ENCODE measurements at places on chromosomes 3 and 15.

- no peak for DNase-seq
Measured at GRCh38 chr15:78175330-78175729, 26.2 kb downstream of the IDH3A start.

- peak; percentile 17 for DNase-seq
Measured at GRCh38 chr3:47985381-47985780, 30.8 kb downstream of the MAP4 start.

- no peak for DNase-seq
Measured at GRCh38 chr15:59461521-59461920, 23.5 kb downstream of the FAM81A start.

GRCh38 chr3:100117093-100117492 lies 2.8 kb upstream of the FILIP1L start:
- DNase-seq: no peak

DNA sequence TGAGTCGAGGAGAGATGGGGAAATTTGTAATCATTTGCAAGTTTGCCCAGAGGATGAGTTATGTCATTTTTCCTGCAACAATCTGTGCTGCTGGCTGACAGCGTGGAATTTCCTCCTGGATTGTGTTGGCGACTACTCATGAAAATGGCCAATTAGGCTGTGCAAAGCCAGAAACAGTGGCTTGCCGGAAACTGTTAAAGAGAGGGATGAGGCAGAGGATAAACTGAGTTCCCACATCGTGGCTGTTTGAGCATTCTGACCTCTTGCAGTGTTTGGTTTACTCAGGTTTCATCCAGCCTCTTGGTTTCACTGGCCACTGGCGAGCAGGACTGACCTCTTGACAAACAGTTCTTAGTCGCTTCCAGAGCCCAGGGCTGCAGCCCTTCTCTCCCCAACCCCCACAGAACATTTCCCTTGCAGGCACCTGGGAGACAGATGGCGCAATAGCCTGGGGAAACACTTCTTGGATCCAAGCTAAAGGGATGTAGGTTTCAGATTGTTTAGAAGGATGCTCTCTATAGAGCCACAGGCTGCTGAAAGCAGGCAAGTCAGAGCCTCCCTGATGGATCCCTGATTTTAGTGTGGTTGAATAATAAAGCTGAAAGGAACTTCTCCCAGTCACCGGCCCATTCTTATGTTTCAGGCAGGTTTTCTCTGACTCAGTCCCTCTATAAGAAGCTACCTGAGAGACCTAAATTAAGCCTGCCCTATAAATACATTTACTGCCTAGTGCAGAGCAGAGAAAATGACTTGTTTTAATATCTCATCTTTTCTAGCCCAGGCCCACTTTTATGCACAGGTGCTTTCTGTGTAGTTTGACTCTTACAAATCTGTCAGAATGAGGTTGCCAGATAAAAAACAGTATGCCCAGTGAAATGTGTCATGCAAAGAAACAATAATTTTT lies 92.8 kb upstream of the UBE2E1 start:
- DNase-seq: peak; percentile 78

DNA sequence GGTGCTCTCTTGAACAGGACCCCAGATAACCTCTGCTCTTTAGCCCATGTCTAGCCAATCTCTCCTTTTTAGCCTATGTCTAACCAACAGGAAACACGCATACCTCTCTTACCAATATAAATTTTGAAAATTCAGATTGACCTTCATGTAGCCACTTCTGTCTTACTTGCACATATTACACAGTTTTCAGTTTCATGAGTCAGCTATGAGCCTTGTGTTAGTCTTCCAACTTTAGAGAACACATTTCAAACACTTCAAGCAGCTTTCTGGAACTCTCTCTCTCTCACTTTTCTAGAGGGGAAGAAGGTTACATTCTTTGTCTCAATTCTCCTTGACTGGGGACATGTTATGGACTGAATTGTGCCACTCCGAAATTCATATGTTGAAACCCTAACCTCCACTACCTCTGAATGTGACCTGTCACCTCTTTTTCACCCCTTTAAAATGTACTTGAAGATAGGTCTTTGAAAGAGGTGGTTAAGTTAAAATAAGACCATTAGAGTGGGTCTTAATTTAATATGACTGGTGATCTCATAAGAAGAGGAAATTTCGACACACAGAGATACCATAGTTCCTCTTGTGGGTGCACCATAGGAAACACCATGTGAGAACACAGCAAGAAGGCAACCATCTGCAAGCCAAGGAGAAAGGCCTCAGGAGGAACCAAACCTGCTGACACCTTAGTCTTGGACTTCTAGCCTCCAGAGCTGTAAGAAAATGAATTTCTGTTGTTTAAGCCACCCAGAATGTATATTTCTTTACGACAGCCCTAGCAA lies 480.3 kb upstream of the ALCAM start:
- DNase-seq: peak; percentile 22

- no peak for DNase-seq
Measured at GRCh38 chr3:29890801-29891200, 609.9 kb downstream of the RBMS3 start.

DNA sequence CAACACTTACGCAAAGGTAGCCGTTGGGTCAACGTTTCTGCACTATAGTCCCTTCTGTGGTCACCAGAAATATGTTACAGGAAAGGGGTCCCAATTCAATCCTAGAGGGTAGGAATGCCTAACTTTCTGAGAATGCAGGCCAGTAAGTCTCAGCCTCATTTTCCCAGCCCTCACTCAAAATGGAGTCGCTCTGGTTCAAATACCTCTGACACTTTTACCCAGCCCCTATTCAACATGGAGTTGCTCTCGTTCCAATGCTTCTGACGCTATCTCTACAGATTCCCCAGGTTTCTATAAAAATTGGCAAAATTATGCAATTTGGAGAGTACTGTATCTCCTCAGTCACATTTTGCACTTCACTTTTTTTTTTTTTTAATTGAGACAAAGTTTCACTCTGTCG lies 39.7 kb downstream of the ZNF445 start:
- DNase-seq: no peak

DNA sequence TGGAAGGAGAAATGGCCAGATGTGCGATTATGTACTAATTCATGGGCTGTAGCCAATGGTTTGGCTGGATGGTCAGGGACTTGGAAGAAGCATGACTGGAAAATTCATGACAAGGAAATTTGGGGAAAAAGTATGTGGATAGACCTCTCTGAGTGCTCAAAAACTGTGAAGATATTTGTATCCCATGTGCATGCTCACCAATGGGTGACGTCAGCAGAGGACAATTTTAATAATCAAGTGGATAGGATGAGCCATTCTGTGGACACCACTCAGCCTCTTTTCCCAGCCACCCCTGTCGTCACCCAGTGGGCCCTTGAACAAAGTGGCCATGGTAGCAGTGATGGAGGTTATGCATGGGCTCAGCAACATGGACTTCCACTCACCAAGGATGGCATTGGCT lies 490.9 kb upstream of the CBLB start:
- DNase-seq: no peak

DNA sequence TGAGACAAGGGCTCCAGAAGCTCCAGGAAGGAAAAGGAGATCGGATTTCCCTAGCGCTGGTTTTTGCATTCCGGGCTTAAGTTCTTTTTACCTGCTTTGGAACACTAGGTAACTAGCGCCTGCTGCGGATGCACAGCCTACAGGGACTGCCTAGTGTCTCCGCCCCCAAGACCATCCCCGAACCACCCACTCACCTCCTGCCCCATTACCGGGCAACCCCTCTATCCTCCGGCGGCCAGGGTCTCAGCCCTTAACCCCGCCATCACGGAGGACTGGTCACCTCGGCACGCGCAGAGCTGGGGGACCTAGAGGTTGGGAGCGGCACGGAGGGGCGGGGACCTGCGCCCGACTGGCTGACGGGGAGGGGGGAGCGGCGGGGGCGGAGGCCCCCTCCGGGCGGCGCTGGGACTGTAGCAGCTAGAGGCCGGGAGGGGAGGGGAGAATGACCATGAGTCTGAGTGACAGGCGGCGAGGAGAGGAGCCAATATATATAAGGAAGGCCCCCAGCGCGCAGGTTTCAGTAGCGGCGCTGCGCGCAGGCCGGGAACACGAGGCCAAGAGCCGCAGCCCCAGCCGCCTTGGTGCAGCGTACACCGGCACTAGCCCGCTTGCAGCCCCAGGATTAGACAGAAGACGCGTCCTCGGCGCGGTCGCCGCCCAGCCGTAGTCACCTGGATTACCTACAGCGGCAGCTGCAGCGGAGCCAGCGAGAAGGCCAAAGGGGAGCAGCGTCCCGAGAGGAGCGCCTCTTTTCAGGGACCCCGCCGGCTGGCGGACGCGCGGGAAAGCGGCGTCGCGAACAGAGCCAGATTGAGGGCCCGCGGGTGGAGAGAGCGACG lies at the start of gene DLL4:
Gene DLL4, plus strand, starts transcription at position 520 of the 839 bp plus-strand sequence. CDS start 329 bp downstream, outside the sequence.
- no peak for DNase-seq

DNA sequence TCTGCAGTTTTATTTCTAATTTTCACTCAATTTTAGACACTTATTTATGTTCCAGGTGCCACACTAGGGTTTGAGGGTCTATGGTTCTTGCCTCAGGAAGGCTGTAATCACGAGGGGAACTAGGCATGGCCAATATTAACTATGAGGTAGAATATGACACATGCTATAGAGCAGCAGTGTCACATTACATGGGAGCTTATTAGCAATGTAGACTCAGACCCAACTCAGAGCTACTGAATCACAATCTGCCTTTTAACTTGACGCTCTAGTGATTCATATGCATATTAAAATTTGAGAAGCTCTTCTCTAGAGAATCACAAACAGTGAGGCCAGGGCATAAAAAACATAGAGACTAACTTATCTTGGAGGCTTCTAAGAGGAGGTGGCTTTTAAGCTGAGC lies 32.8 kb upstream of the MRPL3 start:
- peak; percentile 46 for DNase-seq

DNA sequence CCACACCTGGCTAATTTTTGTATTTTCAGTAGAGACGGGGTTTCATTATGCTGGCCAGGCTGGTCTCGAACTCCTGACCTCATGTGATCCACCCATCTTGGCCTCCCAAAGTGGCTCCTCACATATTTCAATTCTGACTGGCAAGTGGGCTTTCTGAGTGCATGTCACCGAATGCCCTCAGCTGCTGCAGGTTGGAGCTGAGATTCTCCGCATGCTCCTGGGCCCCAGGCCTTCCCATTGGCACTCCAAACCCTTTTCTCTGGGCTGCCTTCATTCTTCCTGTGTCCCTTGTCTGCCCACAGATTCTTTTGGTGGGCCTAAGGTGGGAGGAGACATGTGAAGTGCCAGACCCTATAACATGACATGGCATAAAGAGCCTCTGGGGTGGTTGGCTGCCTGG lies 67.3 kb downstream of the SYNM start:
- DNase-seq: no peak

DNA sequence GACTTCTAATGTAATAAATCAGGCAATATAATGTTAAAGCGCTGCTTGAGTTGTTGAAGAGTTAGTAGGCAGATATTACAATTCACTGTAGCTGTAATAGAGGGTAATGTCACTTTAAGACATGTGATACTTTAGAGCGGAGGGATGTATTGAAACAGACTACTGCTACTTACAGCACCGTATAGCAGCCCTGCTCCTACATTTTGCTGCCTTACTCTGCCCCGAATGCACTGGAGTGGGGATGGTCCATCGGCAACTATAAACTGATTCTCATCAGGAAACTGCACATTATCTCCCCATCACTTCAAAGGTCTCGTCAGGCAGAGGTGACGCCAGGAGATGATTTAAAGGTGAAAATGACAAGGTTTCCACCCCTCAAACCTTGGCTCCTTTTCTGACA lies 349.7 kb upstream of the SUCLG2 start:
- no peak for DNase-seq

DNA sequence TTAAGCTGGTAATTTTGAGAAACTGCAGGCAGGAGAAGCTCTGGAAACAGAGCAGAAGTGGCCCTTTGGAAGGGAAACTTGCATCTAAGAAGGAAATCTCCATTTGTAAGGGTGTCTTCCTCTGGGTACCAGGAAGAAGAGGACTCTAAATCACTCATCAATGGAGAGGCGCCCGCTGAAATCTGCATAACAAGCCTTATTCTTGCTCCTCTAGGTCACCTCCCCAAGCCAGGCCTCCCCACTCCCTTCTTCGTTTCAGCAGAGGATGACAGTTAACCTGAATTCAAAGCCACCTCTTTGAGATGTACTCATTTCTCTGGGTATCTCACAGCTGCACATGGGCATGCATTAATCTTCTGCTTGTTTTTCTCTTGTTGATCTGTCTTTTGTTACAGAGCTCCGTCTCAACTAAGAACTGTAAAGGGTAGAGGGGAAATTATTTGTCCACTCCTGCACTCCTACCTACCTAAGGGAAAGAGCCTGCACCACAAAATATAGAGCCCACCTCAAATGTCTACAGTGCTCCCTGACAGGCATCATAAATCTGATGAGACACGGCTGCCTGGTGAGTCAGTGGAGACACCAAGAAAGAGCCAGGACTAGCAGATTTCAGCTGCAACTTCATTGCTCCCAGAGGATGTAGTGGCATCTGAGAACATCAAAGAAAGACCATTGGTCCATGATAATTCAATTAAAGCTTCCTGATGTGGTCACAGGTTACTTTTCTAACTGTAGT lies 51.5 kb downstream of the GABRB3 start:
- DNase-seq: no peak

DNA sequence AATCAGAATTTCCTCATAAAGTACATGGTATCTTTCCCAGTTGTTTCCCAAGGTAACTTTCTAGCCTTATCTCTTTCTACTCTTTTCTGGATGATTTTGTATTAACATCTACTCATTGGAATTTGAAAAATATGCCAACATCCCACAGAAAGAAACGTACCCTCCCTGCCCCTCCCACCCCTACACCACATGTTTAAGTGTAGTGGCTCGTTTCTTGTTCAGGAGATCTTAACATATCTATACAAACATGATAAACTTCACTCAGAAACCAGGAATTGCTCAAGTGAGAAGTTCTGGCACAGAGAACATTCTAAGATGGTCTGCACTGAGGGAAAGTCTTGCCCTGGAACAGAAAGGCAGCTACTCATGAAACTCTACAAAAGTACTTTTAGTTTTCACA lies 404.7 kb downstream of the SOX2 start:
- no peak for DNase-seq

- peak; percentile 38 for DNase-seq
Measured at GRCh38 chr3:65268426-65268825, 580.6 kb upstream of the ADAMTS9 start.

DNA sequence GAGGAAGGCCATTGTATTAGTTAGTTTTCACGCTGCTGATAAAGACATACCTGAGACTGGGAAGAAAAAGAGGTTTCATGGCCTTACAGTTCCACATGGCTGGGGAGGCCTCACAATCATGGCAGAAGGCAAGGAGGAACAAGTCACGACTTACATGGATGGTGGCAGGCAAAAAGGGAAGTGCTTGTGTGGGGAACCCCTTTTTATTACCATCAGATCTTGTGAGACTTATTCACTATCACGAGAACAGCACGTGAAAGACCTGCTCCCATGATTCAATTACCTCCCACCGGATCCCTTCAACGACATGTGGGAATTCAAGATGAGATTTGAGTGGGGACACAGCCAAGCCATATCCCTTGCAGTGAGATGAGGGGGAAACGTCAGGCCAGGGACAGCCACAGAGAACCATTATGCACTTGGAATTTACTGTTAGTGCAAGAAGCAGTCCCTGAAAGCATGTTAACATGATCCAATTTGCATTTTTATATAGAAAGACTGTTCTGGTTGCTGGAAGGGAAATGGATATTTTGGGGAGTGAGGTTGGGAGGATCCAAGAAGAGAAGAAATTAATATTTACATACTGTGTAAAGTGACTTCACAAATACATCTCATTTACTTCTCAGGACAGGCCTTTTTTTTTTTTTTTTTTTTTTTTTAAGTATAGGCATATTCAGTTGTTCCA lies 87.1 kb downstream of the ARNT2 start:
- DNase-seq: no peak

GRCh38 chr3:66303491-66303901 lies 82.7 kb downstream of the SLC25A26 start:
- no peak for DNase-seq

- peak; percentile 18 for DNase-seq
Measured at GRCh38 chr3:59540241-59540640, 490.4 kb upstream of the CFAP20DC start.

GRCh38 chr3:117910820-117911521 lies 1123.7 kb downstream of the IGSF11 start:
- no peak for DNase-seq

All from AG08395 (cell line).